ENCODE measurements at places on chromosomes 4 and X.

- DNase-seq, result no peak
Observed at GRCh38 chrX:68711845-68712244, 64.4 kb downstream of the STARD8 start.

- DNase-seq, result peak; percentile 2
Observed at GRCh38 chrX:19931146-19931545, 43.7 kb upstream of the SH3KBP1 start.

GRCh38 chr4:117478702-117479101, 393.3 kb upstream of the TRAM1L1 start:
- DNase-seq, result no peak

- no peak for DNase-seq
Observed at GRCh38 chrX:50638123-50638522, 167.5 kb upstream of the DGKK start.

DNA sequence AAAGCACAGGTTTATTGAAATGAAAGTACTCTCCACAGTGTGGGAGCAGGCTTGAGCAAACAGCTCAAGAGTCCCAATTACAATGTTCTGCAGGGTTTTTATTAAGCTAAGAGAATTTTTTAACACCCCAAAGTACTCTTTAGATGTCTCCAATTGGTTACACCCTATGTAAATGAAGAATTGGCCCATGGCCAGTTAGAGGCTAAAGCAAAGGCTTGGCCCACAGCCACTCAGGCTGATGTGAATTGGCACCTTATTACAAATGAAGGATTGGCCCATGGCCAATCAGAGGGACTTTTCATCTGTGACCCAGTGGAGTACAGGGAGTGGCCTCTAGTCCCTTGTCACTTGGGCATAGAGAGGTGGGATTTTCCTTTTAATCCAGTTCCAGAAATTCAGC, 30.1 kb upstream of the IQCM start:
- DNase-seq, result no peak

GRCh38 chr4:166622425-166622977, 611.8 kb downstream of the SPOCK3 start:
- DNase-seq, result no peak

DNA sequence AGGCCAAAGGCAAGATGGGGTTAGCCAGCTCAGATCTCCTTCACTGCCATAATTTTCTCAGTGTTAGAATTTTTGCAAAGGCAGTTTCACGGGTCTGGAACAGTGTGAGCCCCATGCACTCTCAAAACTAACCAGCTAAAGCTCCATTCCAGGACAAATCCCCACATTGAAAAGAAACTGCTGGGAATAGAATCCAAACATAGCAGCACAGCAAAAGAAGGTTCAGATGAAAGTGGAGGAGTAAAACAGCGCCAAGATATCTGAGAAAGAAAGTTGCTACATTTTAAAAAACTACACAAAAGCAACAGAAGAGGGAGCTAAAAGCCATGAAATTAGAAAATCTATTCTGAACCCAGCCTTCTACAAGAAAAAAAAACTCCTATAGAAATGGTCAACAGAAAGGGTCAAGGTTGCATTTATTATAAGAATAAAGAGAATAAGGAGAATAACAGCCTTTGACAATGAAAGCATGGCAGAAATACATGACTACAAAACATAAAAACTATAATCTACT, 39.6 kb upstream of the SLC7A3 start:
- DNase-seq, result no peak

- DNase-seq, result no peak
Observed at GRCh38 chr4:116881077-116881476, 204.3 kb downstream of the TRAM1L1 start.

DNA sequence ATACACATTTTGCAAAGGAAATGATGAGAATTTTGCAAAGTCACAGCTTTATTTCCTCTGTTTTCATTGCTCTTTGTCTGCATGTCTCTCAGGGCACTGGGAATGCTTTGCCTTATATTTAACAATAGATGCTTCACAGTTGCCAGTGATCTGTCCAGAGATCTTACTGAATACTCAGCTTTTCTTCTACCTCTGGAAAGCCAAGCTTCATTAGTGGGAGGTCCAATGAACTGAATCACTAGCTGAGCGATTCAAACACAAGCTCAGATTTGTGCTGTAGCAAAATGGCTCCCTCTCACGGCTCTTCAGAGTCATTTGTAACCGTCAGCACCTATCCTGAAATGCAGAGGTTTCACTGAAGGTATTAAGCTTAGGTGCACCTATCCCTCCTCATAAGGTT, 138.9 kb downstream of the DCLK2 start:
- DNase-seq, result peak; percentile 72

DNA sequence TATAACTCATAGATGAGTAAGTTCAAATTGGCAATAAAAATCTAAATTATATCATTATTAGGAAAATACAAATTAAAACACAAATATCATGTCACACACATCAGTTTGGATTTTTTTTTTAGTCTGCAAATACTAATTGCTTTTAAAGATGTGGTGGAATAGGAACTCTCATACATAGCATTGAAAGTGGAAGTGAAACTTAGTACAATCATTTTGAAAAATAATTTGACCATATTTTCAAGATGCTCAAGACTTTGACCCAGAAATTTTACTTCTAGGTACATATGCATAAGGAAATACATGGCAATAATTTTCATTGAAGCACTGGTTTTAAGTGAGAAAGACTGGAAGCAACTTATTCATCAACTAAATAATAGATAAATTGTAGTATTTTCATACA, 147.5 kb upstream of the SMIM31 start:
- DNase-seq, result no peak

DNA sequence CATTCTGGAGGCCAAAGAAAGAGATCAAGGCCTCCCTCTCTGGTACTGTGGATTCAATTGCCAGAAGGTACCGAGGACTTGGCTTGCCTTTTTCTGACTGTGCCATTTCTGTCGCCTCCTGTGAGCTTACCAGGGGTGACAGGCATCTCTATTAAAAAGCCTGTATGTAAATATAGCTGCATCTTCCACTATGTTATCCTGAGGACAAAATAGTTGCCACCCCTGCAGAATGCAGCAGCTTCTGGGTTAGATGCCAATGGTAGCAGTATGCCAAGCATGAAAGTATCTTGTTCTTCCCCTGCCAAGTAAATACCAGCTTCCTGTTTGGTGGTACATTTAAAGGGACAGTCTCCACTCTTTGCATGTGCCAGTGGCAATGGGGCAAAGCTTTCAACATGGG, 10.7 kb downstream of the TRPC5OS start:
- DNase-seq, result no peak

GRCh38 chr4:101282076-101282844, 65.1 kb downstream of the PPP3CA start:
- no peak for DNase-seq

- DNase-seq, result no peak
Observed at GRCh38 chrX:37405956-37406355, 56.8 kb downstream of the PRRG1 start.

Data from AG09319 (cell line).